NCI-H1694 treated with DMSO at 0.1 percent for 48 hours (cell line): ENCODE measurements at places on chromosomes 7 and 10.

- no peak for DNase-seq
These were observed 123.1 kb downstream of the DKK1 start for GRCh38 chr10:52437205-52437646.

- no peak for DNase-seq
These were observed 8.9 kb downstream of the TMEM184A start for GRCh38 chr7:1546909-1547776.

DNA sequence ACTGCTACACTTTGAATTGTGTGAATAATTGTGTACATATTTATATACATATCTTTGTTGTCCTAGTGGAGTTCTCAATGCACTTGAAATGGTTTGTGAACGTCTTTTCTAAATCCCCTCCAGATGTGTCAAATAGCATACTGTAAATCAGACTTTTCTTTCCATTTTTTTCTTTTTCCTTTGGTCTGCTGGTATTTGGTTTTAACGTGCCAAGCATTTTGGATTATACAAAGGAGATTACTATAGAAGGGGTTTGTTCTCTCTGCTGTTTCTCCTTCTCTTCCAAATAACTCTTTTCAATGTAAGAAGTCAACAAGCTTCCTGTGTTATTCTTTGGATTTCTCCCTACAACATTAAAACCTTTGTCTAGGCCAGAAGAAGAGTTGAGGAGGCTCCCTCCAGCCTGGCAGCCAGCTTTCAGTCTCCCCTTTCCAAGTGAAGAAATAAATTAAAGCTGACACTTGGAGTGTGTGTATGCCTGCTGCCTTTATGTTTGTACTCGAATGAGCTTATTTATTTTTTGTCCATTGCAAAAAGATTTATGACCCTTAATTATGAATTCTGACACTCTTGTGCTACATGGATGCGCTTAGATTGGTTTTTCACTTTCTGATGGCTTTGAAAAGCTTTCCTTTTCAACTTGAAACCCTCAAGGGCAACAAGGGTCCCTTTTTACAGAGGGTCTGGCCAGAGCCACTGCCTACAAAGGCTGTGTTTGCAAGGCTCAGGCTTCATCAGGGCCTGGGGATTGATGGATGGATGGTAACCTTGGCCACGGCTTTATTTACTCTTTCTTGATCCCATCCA is 107.8 kb downstream of the RAB18 start:
- DNase-seq, result no peak

GRCh38 chr7:17118412-17118811 is 180.0 kb upstream of the AHR start:
- no peak for DNase-seq

GRCh38 chr7:101884671-101885596 is 67.5 kb downstream of the CUX1 start:
- no peak for DNase-seq

GRCh38 chr10:80526218-80526617 is 11.5 kb upstream of the SH2D4B start:
- DNase-seq, result no peak

- DNase-seq, result no peak
These were observed 1.9 kb upstream of the SNX13 start for GRCh38 chr7:17942231-17942630.

DNA sequence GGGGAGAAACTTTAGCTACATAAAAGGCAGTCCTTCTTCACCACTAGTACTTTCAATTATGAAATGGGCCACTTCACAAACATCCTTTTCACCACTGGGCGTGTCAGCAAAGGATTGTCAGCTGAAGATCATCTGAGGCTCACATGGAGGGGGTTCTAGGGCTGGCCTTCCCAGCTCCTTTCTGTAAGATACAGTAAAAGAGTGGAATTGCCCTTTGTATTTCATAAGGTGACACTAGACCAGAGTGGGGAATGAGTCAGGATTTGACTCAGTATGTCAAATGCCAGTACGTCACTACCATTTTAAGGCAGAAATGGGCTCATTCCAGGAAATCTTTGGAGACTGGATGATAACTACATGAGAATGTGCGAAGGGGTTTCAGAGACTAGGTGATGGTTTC is 21.2 kb upstream of the BLOC1S2 start:
- DNase-seq, result no peak

DNA sequence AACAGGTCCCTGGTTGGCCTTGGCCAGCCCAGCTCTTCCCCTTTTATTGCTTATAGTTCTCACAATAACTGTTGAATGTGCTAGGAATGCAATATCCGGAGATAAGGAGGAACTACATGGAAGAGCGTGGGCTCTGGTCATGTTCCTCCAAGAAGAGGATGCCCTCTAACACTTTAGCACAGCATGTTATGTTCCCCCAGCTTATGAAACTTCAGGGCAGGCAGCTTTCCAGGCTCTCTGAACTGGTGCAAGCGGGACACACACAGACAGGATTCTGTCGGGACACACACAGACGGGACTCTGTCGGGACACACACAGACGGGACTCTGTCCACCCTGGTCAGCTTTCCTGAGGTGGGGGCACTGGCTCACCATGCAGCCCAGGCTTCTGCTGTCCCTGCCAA is 141.6 kb downstream of the PKD1L1 start:
- no peak for DNase-seq
